Suprapubic skin (tissue), 4 donors: ENCODE measurements at places on chromosomes 4 and X. TPM values are rescaled to one million over a fixed set of nuclear protein-coding genes. Genes with fewer than 3 reads are reported as not detected.

GRCh38 chr4:70746179-70746839 lies 24.5 kb downstream of the RUFY3 start:
- no peak for DNase-seq

DNA sequence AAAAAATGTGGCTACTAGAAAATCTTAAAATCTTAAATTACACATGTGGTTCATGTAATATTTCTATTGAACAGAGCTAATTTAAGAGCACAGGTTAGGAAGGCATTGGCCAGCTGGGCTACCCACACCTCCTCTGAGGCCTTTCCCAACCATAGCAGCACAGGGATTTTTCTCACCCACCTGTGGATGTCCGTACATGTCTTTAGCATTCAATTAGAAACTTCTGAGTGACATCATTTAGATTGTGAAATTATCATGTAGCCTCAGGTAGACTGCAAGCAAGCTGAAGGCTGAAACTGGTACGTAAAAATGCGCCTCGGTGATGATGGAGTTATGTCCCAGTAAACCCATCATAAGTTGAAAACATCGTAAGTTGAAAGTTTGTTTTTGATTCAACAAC lies 31.2 kb downstream of the SCARB2 start:
- DNase-seq = no peak

DNA sequence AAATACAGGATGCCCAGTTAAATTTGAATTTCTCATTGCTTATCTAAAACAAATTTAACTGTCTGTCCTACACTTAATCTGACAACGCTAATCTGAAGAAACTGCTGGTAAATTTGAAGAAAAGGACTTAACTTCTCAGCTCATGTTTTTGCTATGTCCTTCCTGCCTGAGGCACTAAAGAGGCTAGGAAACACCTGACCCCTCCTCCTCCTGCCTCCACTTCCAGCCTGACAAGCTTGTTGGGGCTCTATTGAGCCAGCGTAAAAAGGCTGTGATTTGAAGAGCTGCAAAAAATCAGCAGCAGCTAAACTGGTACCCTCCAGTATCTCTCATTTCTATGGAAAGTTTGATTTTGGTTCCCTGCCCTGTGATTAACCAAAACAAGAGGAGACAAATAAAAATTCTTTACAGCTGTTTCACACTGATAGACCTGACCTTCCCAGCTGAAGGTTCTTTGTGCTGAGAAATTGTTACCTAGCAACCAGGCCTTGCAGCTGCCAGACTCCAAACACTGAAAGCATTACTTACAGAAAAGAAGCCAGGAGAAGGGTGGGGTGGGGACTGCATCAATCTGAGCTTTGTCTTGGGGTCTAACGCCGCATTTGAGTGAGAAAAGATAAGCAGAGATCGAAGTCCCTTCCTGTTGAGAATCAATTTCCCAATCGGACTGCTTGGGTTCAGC lies 35.0 kb downstream of the DCX start:
- DNase-seq = no peak

- DNase-seq = peak; percentile 80
Measured at GRCh38 chrX:68832101-68832416, 3.2 kb downstream of the EFNB1 start.

CAPN6 gene
- 0.55 TPM for total RNA-seq

DNA sequence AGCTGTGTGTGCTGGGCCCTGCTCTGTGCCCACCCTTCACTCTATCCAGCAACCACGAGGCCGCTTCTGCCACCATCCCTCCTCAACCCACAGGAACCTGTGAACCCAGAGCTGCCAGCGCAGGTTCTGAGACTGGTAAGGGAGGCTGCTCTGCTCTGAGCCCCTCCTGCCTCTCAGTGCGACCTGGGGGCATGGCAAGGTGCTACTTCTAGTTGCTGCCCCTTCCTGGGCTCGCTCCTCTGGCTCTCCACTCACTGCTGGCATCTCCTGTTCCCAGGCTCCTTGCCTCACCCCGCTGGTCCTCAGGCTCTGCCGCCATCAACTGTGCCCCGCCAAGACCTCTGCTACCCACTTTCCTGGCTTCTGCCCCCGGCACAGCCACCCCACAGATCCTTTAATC lies 39.3 kb downstream of the RNF212 start:
- DNase-seq = peak; percentile 37

GRCh38 chr4:73438048-73438447 lies 2.0 kb downstream of the AFP start:
- DNase-seq = no peak

LDOC1 gene
- total RNA-seq = 4.5 TPM

DNA sequence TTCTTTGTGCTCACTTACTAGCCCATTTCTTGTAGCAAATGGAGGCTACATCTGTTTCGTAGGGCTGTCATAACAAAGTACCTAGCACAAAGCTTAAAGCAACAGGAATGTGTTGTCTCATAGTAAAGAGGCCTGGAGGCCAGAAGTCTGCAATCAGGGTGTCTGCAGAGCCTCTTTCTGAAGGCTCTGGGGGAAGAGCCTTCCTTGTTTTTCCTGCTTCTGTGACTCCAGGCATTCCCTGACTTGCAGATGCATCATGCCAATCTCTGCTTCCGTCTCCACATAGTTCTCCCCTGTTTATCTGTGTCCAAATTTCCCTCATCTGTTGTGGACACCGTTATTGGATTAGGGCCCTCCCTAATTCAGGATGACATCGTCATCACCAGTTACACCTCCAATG lies 67.1 kb downstream of the SHROOM2 start:
- DNase-seq = no peak

DIPK2B gene
- total RNA-seq = 13.3 TPM

DNA sequence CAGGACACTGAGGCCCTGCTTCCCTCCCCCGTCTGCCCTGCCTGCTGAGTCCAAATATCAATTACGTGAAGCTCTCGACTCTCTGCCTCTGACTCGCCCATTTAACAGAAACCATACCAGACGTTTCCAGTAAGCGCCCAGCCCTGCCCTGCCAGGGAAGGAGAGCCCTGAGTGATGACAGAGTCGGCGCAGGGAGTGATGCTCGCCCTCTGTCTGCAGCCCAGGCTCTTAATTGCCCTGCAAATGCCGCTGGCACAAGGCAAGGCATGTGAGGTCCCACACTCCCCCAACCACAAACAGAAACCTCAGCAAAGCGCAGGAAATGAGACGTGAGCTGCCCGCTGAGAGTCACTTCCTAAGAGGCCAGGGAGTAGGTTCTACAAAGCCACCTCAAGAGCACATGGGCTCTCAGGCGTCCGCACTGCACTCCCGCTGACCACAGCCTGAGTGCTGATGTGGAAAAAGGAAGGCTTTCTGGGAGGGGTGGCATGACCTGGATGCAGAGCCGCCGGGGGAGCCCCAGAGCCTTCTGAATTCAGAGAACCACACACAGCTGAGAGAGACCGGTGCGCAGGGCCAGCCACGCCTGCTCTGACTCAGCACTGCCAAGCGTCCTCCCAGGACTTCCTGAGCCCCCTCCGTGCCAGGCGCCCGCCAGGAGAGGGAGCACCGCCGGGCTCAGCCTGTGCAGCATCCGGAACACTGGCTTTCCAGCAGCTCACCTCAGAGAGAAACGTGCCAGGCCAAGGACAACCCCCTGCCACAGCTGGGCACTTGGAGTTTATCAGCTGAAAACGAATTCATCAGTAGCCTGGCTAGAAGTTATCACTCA lies 5.3 kb downstream of the ZFYVE28 start:
- DNase-seq = peak; percentile 86

DNAAF6 gene
- total RNA-seq = not detected

- no peak for DNase-seq
Measured at GRCh38 chrX:23981222-23981621, 45.8 kb downstream of the KLHL15 start.

PAGE5 gene
- not detected for total RNA-seq

GRCh38 chr4:104416725-104417356 lies 77.9 kb downstream of the CXXC4 start:
- DNase-seq = no peak

GRCh38 chrX:143733866-143734265 lies 13.3 kb upstream of the SPANXN2 start:
- DNase-seq = no peak
